Trophoblast cell (in vitro differentiated cells and primary cell): ENCODE measurements at places on chromosomes 16 and 17.
A peak's percentile ranks its signal among the peaks of the same experiment; 100 is the strongest.

DNA sequence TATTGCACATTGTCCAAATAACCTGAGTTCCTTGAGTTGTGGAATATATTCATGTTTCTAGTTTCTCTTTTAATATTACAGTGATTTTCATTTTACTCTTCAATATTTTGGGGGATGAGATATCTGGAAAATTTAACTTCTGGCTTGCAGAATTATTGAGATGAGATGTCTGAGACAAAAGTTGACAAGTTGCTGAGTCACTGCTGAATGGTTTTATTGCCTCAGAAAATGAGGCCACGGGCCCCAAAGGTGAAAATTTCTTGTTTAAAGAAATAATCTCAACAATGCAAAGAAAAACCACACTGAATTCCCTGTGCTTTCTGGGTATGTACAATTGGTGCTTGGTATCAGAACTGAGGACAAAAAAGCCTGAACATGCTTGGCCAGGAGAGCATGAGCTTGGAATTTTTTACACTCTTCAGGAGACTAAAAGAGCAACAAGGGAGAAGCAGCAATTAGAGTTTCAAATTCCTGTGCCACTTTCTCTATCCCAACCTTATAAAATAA is 129.2 kb upstream of the TOM1L1 start:
- H3K36me3 ChIP-seq, result no peaks in the 10 kb centered on the region
- DNase-seq, result no peak
- H3K27me3 ChIP-seq, result no peaks in the 10 kb centered on the region

GRCh38 chr17:40326014-40326831 is 17.2 kb downstream of the RARA start:
- no peak for DNase-seq
- H3K4me1 ChIP-seq, result peaks cover 9% of the 10 kb centered on the region
- peaks cover 6% of the 10 kb centered on the region for H3K36me3 ChIP-seq
- H3K4me3 ChIP-seq, result no peak overlapping the region
- no peak overlapping the region for H3K27ac ChIP-seq

DNA sequence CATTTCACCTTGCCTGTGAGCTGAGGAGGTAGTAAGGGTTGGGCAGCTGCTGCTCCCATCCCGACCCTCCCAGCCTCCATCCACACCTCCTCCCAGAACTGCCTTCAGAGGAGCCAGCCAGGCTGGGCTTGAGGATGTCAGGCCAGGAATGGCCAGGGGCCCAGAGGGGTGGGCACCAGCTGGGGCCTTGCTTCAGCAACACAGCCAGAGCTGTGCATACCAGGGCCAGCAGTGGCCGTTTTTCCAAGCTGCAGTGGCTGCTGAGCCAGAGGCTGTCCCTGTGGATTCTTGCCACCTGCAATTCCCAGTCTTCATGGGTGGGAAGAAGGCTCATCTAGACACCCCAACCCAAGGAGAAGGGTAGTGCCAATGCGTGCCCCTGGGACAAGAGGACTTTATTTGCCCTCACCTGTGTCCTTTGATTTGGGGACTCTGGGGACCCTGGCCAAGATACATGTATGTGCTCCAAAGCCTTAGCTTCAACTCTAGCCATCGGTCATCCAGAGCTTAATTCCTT is 153.4 kb upstream of the SDK2 start:
- DNase-seq, result no peak
- H3K4me1 ChIP-seq, result no peaks in the 10 kb centered on the region
- no peaks in the 10 kb centered on the region for H3K27me3 ChIP-seq
- H3K4me3 ChIP-seq, result no peak overlapping the region

DNA sequence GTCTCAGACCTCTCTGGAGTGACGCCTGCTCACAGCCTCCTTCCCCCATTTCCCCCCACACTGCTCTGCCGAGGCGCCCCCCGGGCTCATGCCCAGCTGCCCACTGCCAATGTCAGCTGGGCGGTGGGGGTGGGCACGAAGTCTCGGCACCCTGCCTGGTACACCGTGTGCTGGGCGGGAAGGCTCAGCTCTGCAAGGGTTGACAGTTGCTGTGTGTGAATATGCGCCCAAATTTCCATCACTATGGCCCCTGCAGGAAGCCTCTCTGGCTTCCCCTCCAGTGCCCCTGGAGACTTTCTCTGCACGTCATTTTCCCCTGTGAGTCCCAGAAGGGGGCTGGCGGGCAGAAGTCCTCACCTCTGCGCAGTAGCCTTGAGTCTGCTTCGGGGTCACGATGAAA is 11.6 kb upstream of the CAMKK1 start:
- no peak for DNase-seq
- no peaks in the 10 kb centered on the region for H3K27me3 ChIP-seq
- no peak overlapping the region for H3K27ac ChIP-seq
- no peaks in the 10 kb centered on the region for H3K4me1 ChIP-seq
- H3K36me3 ChIP-seq, result no peaks in the 10 kb centered on the region
- H3K4me3 ChIP-seq, result peak overlapping the region; percentile 19

DNA sequence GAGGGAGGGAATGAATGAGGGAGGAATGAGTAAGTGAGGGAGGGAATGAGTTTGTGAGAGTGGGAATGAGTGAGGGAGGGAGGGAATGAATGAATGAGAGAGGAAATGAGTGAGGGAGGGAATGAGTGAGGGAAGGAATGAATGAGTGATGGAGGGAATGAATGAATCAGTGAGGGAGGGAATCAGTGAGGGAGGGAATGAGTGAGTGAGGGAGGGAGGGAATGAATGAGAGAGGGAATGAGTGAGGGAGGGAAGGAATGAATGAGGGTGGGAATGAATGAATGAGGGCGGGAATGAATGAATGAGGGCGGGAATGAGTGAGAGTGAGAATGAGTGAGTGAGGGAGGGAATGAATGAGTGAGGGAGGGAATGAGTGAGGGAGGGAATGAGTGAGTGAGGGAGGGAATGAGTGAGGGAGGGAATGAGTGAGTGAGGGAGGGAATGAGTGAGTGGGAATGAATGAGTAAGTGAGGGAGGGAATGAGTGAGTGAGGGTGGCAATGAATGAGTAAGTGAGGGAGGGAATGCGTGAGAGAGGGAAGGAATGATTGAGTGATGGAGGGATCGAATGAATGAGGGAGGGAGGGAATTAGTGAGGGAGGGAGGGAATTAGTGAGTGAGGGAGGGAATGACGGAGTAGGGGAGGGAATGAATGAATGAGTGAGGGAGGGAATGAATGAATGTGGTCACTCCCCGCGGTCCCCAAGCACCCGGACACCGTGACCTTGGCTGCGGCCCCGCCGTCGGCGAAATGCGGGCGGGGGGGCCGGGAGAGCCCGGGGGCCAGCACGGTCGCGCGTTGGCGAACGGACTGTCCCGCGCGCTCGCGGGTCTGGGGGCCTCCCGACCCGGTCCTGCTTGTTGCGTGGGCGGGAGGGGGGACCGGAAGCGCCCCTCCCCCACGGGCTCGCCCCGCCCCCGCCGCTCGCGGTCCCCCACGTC is 1.1 kb upstream of the UBE2I start:
- no peaks in the 10 kb centered on the region for H3K27me3 ChIP-seq
- H3K4me3 ChIP-seq, result peak overlapping the region; percentile 73
- peak overlapping the region; percentile 78 for H3K27ac ChIP-seq
- peak; percentile 49 for DNase-seq

- no peak overlapping the region for H3K27ac ChIP-seq
- no peaks in the 10 kb centered on the region for H3K36me3 ChIP-seq
- H3K4me1 ChIP-seq, result no peaks in the 10 kb centered on the region
- H3K4me3 ChIP-seq, result no peak overlapping the region
- no peak for DNase-seq
These were observed 29.4 kb downstream of the CNTROB start for GRCh38 chr17:7961421-7961820.
